ENCODE measurements at places on chromosomes 11 and 22.
A peak's percentile ranks its signal among the peaks of the same experiment; 100 is the strongest.

GRCh38 chr11:9330387-9331384 lies 16.3 kb upstream of the TMEM41B start:
- no peak for DNase-seq

- DNase-seq, result no peak
Observed at GRCh38 chr11:120561286-120561685, 49.7 kb downstream of the GRIK4 start.

GRCh38 chr11:110079726-110080125 lies 13.5 kb upstream of the ZC3H12C start:
- DNase-seq, result no peak

GRCh38 chr11:99257131-99257530 lies 236.4 kb downstream of the CNTN5 start:
- peak; percentile 47 for DNase-seq

- no peak for DNase-seq
Observed at GRCh38 chr11:81253244-81253643, 1480.4 kb downstream of the FAM181B start.

- DNase-seq, result no peak
Observed at GRCh38 chr22:42281284-42281683, 10.8 kb upstream of the TCF20 start.

DNA sequence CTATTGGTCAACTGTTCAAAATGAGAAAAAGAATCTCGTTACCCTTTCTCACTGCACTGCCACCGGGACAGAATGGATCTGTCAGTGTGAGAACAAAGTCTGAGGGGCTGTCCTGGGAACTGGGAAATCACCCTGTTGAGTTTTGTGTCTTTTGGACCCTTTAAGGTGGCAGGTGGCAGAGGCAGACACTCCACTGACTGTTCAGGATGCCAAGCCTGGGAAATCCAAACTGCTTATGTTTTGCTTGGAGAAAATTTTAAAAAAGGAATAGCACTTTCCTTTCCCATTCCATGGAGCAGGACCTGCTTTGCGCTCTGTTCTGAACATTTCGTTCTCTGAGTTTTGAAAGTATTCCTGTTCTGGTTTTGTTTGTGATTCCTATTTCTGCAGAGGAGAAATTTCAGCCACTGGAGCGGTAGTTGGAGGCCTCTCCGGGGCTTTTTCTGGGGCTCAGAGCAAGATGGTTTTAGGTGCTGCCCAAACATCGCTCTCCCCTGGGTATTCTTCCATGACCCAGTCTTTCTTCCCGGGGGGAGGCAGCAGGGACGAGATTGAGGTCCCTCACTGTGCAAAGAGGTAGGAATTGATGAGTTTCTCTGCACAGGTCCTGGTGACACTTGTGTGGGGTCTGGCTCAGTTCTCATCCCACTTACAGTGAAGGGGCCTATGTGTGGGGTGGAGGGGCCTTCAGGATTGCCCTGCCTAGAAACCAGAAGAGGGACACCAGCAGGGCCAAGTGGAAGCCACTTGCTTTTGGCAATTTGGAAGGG lies 138.5 kb upstream of the SYT13 start:
- DNase-seq, result no peak

DNA sequence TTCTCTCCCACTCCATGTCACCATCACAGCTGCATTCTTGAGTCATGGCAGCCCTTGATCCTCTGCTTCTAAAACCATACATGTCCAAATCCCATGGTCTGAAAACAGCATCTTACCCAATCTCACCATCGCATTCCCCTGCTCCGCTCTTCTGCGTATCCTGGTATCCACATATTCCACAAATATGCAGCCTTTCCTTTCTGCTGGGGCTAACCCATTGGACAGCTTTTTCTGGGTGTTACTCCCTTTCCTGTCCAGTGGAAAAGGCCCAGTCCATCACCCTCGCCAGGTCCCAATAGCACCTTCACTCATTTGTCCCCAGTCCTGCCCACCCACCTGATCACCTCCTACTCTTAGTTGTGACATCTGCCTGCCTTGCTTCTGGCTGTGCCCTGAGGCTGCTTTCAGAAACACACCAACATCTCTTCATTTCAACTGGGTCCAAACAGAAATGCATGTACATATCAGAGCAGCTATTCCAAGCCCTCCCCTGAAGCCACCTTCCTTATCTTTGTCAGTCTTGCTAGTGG lies 237.6 kb upstream of the TBCEL start:
- DNase-seq, result no peak

- DNase-seq, result no peak
Observed at GRCh38 chr11:11349106-11349825, 3.8 kb downstream of the CSNK2A3 start.

DNA sequence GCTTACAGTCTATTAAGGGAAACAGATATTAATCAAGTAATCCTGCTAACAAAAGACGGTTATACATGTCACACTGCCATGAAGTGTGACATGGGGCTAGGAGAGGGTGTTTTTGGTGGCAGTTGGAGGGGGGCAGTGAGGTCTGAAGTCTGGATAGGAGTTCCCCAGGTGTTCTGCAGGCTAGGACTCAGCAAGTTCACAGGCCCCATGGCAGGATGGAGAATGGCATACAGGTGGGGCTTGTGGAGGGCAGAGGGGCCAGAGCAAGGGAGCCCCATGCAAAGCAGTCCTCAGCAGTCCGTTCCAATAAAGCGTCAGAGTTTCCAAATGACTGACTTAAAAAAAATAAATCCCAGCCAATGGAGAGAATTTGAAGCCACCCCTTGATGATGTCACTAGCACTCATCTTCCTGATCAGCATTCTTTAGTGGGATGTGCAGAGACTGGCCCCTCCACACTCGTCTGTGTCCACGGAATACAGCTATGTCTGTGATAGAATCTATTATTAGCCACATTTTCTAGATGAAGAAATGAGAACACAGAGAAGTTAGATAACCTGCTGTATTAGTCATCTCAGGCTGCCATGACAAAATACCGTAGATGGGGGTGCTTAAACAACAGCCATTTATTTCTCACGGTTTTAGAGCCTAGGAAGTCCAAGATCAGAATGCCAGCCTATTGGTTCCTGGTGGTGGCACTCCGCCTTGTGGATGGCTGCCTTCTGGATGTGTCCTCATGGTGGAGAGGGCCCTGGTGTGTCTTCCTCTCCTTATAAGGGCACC lies 32.6 kb downstream of the PRDM11 start:
- no peak for DNase-seq

DNA sequence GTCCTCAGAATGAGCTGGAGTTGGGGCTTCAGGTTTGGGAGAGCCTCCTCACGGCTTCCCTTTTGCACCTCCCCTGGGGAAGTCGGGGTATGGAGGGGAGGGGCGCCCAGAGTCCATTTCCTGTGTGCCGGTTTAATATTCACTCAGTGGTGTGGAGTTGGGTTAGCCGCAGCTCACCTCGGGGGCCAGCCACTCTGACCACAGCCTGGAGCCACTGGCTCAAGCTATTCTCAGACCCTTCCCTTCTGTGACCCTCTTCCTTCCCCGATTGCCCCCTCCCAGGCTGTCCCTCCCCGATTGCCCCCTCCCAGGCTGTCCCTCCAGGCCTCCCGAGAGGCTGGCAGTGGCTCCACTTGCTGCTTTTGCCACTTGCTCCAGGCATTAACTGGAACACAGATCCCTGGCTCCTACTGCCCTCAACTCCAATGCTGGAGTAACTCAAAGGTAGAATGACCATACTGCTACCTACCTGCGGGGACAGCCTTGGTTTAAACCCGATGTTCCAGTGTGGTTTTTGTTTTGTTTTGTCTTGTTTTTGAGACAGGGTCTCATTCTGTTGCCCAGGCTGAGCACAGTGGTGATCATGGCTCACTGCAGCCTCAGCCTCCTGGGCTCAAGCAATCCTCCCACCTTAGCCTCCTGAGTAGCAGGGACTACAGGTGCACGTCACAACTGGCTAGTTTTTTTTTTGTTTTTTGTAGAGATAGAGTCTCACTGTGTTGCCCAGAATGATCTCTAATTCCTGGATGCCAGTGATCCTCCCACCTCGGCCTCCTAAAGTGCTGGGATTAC lies 29.3 kb downstream of the RPUSD4 start:
- no peak for DNase-seq

GRCh38 chr22:42716649-42717127 lies 4.0 kb downstream of the A4GALT start:
- DNase-seq, result no peak

- DNase-seq, result no peak
Observed at GRCh38 chr11:12077535-12078280, 32.7 kb upstream of the MICAL2 start.

Measured in GF-D8 (cell line).